Activated gamma-delta T cell treated with anti-CD3 and anti-CD28 coated beads, Interleukin-2, amount 50 U/mL, for 16 hours (primary cell): ENCODE measurements at places on chromosomes 5 and 9.

- no peak for DNase-seq
Observed at GRCh38 chr9:122033775-122034373, 59.2 kb downstream of the TTLL11 start.

DNA sequence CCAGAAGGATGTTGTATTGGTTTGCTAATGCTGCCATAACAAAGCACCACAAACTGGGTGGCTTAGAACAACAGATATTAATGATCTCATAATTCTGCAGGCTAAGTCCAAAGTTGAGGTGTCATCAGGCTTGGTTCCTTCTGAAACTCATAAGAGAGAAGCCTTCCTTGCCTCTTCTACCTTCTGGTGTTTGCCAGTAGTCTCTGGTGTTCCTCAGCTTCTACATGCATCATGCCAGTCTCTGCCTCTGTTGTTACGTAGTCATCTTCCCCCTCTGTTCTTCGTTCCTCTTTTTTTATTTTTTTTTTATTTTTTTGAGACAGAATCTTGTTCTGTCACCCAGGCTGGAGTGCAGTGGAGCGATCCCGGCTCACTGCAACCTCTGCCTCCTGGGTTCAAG is 61.8 kb downstream of the LRRC70 start:
- no peak for DNase-seq

DNA sequence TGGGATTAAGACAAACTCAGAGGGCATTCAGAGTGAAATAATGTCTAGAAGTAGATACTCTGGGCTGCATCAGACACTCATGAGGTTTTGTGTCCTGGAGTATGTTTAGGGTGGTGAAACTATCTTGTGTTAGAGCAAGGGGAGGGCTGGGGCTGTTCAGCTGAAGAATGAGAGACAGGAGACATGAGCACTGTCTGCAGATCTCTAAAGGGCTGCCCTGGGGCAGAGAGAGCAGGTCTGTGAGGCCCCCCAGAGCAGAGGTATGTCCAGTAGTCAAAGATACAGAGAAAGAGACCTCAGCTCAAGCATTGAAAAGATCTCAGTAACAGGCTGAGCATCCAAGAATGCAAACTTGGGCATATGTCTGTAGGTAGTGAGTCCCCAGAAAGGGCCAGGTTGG is 45.9 kb upstream of the SHB start:
- no peak for DNase-seq

DNA sequence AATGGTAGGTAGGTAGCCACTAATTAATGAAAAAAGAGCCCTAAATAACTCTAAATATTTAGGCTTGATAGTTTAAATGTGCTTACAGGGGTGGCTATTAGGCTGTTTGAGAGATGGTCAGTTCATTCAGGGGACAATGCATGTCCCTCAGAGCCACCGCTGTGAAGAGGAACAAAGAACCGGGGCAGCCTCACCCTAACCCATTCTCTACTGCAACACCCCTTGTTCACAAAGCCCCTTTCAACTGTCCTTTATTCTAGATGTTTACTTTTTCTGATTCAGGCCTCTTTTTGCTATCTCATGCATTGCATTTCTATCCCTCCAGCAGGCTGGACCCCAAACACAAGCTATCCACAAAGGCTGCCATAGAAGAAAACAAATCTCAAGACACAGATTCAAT is 906.7 kb downstream of the NR2F1-AS1 start:
- no peak for DNase-seq

- no peak for DNase-seq
Observed at GRCh38 chr5:160545832-160546231, 124.2 kb downstream of the PTTG1 start.

DNA sequence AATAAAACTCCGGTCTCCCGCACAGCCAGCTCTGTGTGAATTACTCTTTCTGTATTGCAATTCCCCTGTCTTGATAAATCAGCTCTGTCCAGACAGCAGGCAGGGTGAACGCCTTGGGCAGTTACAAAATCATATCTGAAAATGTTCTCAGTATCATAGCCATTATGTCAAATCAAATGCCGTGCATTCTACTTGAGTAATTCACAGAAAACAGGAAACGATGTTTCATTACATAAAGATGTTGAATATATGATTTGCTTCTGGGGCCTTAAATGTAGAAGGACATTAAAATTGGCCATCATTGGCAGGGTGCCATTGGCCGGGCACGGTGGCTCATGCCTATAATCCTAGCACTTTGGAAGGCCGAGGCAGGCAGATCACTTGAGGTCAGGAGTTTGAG is 8.5 kb downstream of the POLR3G start:
- no peak for DNase-seq

GRCh38 chr5:168238463-168238862 is 53.0 kb upstream of the WWC1 start:
- DNase-seq: no peak
